IMR-90 (cell line): ENCODE measurements at places on chromosomes 12 and 14. TPM values are rescaled to one million over a fixed set of nuclear protein-coding genes. Genes with fewer than 3 reads are reported as not detected.

- peaks cover 18% of the 10 kb centered on the region for H3K36me3 ChIP-seq
- H3K4me3 ChIP-seq = no peak overlapping the region
- H3K4me1 ChIP-seq = no peaks in the 10 kb centered on the region
- H3K27me3 ChIP-seq = no peaks in the 10 kb centered on the region; the same call in 1 of the 2 replicates
Observed at GRCh38 chr12:132155771-132156572, 11.7 kb downstream of the NOC4L start.

DNA sequence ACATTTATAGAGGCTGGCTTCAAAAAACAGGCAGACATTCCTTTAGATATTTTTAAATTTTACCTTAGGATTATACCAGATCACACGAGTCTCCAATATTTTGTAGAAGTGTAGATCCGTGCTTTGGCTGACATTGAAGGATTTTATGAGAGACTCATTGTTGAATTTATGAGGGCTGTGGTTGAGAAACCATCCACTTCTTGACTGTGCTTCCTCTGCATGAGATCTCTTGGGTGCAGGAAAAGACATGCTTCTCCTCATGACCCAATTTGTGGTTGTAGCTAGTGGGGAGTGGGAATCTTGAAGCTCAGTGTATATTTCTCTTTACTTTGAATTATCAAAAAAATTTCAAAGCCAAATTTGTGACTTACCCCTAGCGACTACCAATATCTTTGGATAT is 36.7 kb upstream of the NKX2-8 start:
- H3K36me3 ChIP-seq = no peaks in the 10 kb centered on the region
- no peaks in the 10 kb centered on the region for H3K27me3 ChIP-seq
- H3K4me1 ChIP-seq = no peaks in the 10 kb centered on the region

DNA sequence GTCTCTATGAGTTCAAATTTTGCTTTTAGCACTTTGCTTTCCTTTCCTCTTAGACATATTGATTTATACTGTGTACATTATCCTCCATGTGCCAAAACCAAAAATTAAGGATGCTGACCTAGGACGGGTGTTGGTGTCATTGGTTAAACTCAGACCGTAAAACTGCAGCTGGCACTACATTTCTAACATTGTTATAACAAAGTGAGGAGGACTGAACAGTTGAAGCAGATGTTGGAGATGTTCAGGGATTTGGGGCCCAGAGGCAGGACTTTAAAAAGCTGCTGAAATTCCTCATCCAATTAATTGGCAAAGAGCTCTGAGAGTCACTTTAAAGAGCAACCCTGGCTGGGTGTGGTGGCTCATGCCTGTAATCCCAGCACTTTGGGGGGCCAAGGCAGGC is 72.4 kb downstream of the TMTC1 start:
- H3K27ac ChIP-seq = no peak overlapping the region
- peaks cover 5% of the 10 kb centered on the region for H3K4me1 ChIP-seq
- H3K36me3 ChIP-seq = peaks cover 7% of the 10 kb centered on the region; the same call in 1 of the 2 replicates
- H3K4me3 ChIP-seq = no peak overlapping the region
- no peak for DNase-seq

GRCh38 chr12:96549341-96549740 is 60.0 kb downstream of the CFAP54 start:
- H3K4me3 ChIP-seq = no peak overlapping the region
- no peak for DNase-seq
- no peaks in the 10 kb centered on the region for H3K36me3 ChIP-seq
- H3K4me1 ChIP-seq = no peaks in the 10 kb centered on the region

GRCh38 chr14:72644758-72645489 is 249.0 kb downstream of the DPF3 start:
- H3K27me3 ChIP-seq = no peaks in the 10 kb centered on the region
- DNase-seq = peak; percentile 35
- no peak overlapping the region for H3K27ac ChIP-seq
- no peaks in the 10 kb centered on the region for H3K36me3 ChIP-seq
- H3K4me1 ChIP-seq = peaks cover 29% of the 10 kb centered on the region
- H3K4me3 ChIP-seq = no peak overlapping the region

DNA sequence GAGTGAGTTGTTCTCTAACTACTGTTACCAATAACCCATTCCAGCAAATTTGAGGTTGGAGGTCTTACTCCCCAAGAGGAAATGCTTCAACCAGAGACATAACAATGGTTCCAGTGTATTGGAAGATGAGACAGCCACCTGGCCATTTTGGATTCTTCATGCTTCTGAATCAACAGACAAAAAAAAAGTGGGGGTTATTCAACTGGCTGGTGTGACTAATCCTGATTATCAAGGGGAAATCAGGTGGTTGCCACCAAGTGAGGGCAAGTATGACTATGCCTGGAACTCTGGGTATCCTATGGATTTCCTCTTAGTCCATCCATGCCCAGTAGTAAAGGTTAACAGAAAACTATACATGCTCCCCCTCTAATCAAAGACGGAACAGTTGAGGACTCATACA is 29.9 kb upstream of the ZNF641 start:
- no peak overlapping the region for H3K27ac ChIP-seq
- H3K36me3 ChIP-seq = no peaks in the 10 kb centered on the region

Gene RAPGEF3
- total RNA-seq = 0.83 and 1.3 TPM in 2 replicates

DNA sequence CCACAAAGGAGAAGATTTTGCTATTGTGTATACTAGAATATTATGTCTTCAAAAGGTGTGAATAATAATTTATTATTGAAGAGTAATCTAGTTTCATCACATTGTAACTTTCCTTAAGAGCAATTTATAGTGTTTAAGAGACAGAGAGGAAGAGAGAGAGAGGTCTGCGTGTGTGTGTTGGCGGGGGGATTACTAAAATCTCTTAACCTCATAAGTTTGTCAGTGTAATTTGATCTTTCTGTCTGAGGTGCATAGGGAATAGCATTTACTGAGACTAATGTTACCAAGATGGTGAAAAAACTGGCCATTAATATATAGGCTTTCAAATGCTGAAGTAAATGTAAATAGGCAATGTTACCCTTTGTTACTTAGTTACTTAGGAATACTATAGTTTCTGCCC is 48.2 kb upstream of the BTG1 start:
- H3K27me3 ChIP-seq = no peaks in the 10 kb centered on the region
- DNase-seq = no peak
- no peaks in the 10 kb centered on the region for H3K36me3 ChIP-seq
- no peak overlapping the region for H3K27ac ChIP-seq

Gene SLC5A8
- not detected in 2 replicates for total RNA-seq
